ENCODE measurements at places on chromosomes 13 and 19. TPM values are rescaled to one million over a fixed set of nuclear protein-coding genes. Genes with fewer than 3 reads are reported as not detected.

Gene CEACAM1
- total RNA-seq: 2.6 TPM

Gene ZNF534
- total RNA-seq: 0.66 TPM

Gene PCDH17
- total RNA-seq: 25.2 TPM

Gene COX6B2
- total RNA-seq: 0.60 TPM

Gene SCN1B
- 14.0 TPM for total RNA-seq

Gene REEP6
- total RNA-seq: 20.6 TPM

Gene LRRC4B
- total RNA-seq: 38.4 TPM

Gene PROZ
- total RNA-seq: not detected

Gene TTYH1
- 99.3 TPM for total RNA-seq

Gene GARIN5A
- 0.55 TPM for total RNA-seq

Gene EMC10
- 88.8 TPM for total RNA-seq

Gene IGFL1
- not detected for total RNA-seq

Gene RASIP1
- total RNA-seq: 11.4 TPM

Gene TMEM150B
- 1.1 TPM for total RNA-seq

Gene NKG7
- 1.1 TPM for total RNA-seq

Gene CAPN12
- 0.38 TPM for total RNA-seq

Gene ADAMTSL5
- total RNA-seq: 5.2 TPM

Gene PEAK3
- 0.44 TPM for total RNA-seq

Gene CFAP97D2
- total RNA-seq: not detected

Gene ZNF285
- 17.8 TPM for total RNA-seq

Gene ALOX5AP
- 3.5 TPM for total RNA-seq

Gene OR10H1
- not detected for total RNA-seq

Gene ACER1
- not detected for total RNA-seq

Gene S1PR4
- 0.38 TPM for total RNA-seq

Gene PSG3
- total RNA-seq: not detected

Gene ZNF790
- 20.8 TPM for total RNA-seq

Gene POLR1G
- 5.7 TPM for total RNA-seq

Gene ZNF563
- total RNA-seq: 10.9 TPM

Gene ATP12A
- 0.38 TPM for total RNA-seq

Gene COL4A2
- 391 TPM for total RNA-seq

Gene TINCR
- 4.8 TPM for total RNA-seq

Gene CACTIN
- total RNA-seq: 26.9 TPM

Gene CNFN
- total RNA-seq: not detected

Gene SMIM17
- total RNA-seq: 7.1 TPM

Gene AMER2
- 336 TPM for total RNA-seq

Gene MEIOSIN
- total RNA-seq: not detected

Gene HOOK2
- total RNA-seq: 33.5 TPM
